Stomach (tissue), 19 donors: ENCODE measurements at places on chromosomes 3 and 15. TPM values are rescaled to one million over a fixed set of nuclear protein-coding genes. Genes with fewer than 3 reads are reported as not detected.

- H3K4me3 ChIP-seq = no peak overlapping the region
- H3K36me3 ChIP-seq = no peaks in the 10 kb centered on the region
- no peak for DNase-seq
- no peak overlapping the region for H3K27ac ChIP-seq
- no peaks in the 10 kb centered on the region for H3K27me3 ChIP-seq
- no peaks in the 10 kb centered on the region for H3K4me1 ChIP-seq
These were observed 79.5 kb upstream of the ZNF385D start for GRCh38 chr3:21830541-21830940.

DNA sequence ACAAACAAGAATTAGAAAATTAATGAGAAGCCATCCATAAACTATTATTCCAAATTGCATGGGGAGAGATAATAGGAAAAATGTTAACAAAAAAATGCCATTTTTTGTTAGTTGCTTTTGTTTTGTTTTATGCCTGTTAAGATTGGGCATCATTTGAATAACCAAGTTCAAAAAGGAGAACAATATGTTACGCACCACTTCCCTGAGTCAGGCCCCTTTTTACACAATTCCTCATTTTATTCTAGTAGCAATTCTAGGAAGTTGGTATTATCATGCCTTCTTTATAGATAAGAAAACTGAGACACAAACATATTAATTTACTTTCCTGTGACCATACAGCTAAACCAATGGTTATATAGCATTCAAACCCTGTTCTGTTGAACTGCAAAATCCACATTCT lies 736.9 kb upstream of the CCDC54 start:
- H3K27ac ChIP-seq = no peak overlapping the region
- no peaks in the 10 kb centered on the region for H3K36me3 ChIP-seq
- no peaks in the 10 kb centered on the region for H3K4me1 ChIP-seq
- H3K27me3 ChIP-seq = no peaks in the 10 kb centered on the region
- DNase-seq = no peak
- no peak overlapping the region for H3K4me3 ChIP-seq

GRCh38 chr3:14042680-14043079 lies 82.0 kb downstream of the CHCHD4 start:
- H3K36me3 ChIP-seq = no peaks in the 10 kb centered on the region
- no peak overlapping the region for H3K27ac ChIP-seq
- no peak overlapping the region for H3K4me3 ChIP-seq
- no peaks in the 10 kb centered on the region for H3K4me1 ChIP-seq
- no peaks in the 10 kb centered on the region for H3K27me3 ChIP-seq

- no peaks in the 10 kb centered on the region for H3K27me3 ChIP-seq
- no peak overlapping the region for H3K27ac ChIP-seq
- H3K4me3 ChIP-seq = no peak overlapping the region
- no peaks in the 10 kb centered on the region for H3K36me3 ChIP-seq
These were observed 27.7 kb downstream of the SCG3 start for GRCh38 chr15:51709031-51709430.

GRCh38 chr3:183563536-183563874 lies 8.0 kb upstream of the KLHL6 start:
- no peak overlapping the region for H3K27ac ChIP-seq
- no peaks in the 10 kb centered on the region for H3K36me3 ChIP-seq
- peaks cover 17% of the 10 kb centered on the region for H3K4me1 ChIP-seq
- no peaks in the 10 kb centered on the region for H3K27me3 ChIP-seq

DNA sequence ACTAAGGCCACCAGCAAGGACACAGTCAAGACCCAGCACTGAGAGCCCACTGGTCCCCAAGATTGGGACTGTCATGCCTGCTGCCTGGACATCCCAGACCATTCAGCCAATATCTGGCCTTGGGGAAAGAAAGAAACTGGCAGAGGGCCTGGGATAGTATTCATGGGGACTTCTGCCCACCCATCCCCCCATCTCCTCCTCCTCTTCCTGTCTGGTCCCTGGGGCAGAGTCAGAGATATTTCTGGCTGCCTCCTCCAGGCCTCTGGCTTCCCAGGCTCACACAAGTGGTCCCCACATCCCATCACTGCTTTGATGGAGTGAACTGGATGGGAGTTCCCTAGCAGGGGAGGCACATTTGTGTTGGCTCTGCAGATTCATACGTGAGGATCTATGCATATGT lies 4.2 kb upstream of the RASL12 start:
- H3K4me3 ChIP-seq = no peak overlapping the region
- no peaks in the 10 kb centered on the region for H3K36me3 ChIP-seq
- DNase-seq = peak; percentile 79
- H3K27me3 ChIP-seq = peaks cover 29% of the 10 kb centered on the region

Gene HESX1
- total RNA-seq = not detected

DNA sequence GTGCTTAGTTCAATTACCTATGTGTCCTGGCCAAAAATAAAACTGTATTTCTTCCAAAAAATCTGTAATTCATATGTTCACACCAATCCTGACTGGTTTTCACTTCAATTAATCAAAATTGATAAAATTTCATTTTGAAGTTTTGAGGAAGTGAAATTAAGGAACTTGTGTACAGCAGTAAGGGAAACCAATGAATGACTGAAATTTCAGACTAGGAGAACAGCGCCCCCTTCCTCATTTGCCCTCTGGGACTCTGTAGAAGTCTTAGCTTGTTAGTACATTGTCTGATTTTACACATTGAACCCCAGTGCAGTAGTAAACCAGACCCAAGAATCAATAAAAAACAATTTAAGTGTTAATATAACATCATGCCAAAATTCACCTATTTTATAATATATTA lies 495.3 kb upstream of the AGTR1 start:
- no peak for DNase-seq
- H3K4me3 ChIP-seq = no peak overlapping the region
- H3K4me1 ChIP-seq = no peaks in the 10 kb centered on the region
- H3K27me3 ChIP-seq = no peaks in the 10 kb centered on the region

Gene GHSR
- total RNA-seq = not detected

DNA sequence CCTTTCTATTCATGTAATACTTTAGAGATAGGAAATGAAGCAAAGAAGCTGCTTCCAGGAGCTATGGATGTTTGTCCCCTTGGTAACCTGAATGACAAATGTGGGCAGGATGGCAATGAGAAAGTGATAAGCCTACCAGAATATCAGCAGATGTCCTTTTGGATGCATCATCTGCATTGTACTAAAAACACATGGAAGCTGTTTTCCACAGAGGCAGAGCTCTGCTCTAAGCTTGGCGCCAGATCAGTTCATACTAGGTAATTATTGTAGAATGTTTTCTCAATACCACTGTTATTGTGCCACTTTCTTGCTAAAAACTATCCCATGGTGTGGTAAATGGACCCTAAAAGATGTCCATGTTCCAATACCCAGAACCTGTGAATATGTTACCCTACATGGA lies 100.2 kb downstream of the DTWD1 start:
- no peaks in the 10 kb centered on the region for H3K36me3 ChIP-seq
- H3K27ac ChIP-seq = no peak overlapping the region
- H3K4me1 ChIP-seq = no peaks in the 10 kb centered on the region
- DNase-seq = no peak

Gene CLDN18
- 1.4 TPM for total RNA-seq

DNA sequence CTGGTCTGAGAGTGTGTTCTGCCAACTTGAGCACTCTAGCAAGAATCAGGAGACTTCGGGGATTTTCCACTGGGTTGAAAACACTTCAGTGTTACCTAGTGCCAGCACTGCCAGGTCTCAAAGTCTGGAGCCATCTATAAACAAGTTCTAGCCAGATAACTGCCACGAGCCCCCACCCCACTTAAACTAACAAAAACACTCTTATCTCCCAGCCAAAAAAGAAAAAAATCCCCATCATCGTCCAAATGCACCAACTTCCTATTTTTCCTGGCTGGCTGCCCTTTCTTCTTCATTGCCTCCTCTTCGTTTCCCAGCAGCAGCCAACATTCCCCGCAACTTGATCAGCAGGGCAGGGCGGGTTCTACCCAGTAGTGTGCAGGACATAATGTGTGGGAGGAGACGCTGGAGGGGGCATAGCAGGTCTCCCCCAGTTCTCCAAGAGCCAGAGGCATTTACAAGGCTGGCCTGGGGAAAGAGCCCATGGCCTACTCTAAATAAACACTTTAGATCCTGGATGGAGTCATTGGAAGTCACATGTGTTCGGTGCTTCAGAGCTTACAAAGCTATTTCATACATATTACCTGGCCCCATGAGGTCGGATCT lies 29.5 kb downstream of the C2CD4B start:
- peaks cover 10% of the 10 kb centered on the region for H3K4me1 ChIP-seq
- no peaks in the 10 kb centered on the region for H3K36me3 ChIP-seq
- peak; percentile 50 for DNase-seq

Gene GOLGA8H
- not detected for total RNA-seq

DNA sequence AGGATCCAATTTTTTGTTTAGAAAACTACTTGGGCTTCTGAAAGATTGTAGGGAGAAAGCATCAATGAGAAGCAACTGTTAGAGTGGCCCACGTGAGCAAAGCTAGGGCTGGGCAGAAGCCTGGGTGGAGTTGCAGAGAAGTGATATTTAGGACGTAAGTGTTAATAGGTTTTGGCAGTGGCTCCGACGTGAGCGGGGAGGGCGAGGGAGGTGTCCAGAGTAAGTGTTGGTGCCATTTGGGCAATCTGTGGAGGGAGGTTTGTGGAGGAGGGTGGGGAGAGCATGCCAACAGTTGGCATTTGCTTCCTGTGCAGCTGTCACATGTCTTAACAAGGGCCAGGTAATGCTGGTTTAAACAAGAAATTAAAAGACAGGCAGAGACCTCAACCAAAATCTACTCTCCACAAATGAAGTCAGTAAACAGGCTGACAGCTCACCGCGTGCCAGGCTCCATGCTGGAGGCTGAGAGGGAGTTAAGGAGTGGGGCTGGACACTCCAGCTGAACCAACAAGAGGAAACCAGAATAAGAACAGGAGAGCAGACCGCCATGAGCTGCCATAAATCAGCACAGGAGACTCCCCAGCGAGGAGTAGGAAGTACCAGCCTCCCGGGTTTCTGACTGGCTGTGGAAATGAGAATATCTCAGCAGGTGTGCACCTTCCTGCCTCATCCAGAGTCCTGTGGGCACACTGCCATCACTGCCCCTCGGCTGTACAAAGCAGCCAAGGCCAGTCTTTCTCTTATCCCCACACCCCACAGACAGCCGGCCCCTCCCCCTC lies 232.6 kb downstream of the ABHD5 start:
- H3K27me3 ChIP-seq = peaks cover 52% of the 10 kb centered on the region
- no peak overlapping the region for H3K27ac ChIP-seq
- DNase-seq = no peak
- H3K36me3 ChIP-seq = no peaks in the 10 kb centered on the region

Gene CPLX3
- total RNA-seq = not detected

DNA sequence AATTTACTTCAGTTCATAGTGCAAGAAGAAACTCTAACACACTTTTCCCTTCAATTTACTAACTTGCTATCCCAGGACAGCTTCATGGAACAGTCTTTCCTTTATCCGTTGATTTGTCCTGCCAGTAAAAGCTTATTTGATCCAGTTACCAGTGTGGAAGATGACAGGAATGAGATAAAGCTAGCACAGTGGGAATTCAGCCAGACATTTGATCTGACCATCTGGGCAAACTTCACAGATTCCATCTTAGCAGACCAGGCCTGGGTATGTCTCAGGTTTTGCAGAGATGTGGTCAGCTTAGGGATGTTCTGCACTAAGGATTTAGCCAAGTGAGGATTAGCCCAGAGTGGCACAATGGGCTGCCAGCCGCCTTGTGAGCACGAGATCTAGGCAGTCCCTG lies 19.7 kb downstream of the CEMIP start:
- no peak for DNase-seq
- no peaks in the 10 kb centered on the region for H3K36me3 ChIP-seq
- peaks cover 33% of the 10 kb centered on the region for H3K27me3 ChIP-seq
- H3K4me1 ChIP-seq = peaks cover 11% of the 10 kb centered on the region

GRCh38 chr3:186110975-186111974 lies 2.4 kb upstream of the ETV5 start:
- DNase-seq = no peak
- H3K27ac ChIP-seq = no peak overlapping the region
- no peaks in the 10 kb centered on the region for H3K27me3 ChIP-seq
- peaks cover 28% of the 10 kb centered on the region for H3K4me1 ChIP-seq
- no peaks in the 10 kb centered on the region for H3K36me3 ChIP-seq

GRCh38 chr3:178381971-178382448 lies 154.2 kb upstream of the KCNMB2 start:
- no peaks in the 10 kb centered on the region for H3K36me3 ChIP-seq
- peaks cover 18% of the 10 kb centered on the region for H3K4me1 ChIP-seq
- no peak overlapping the region for H3K27ac ChIP-seq
- no peak for DNase-seq

- DNase-seq = no peak
- no peaks in the 10 kb centered on the region for H3K27me3 ChIP-seq
- no peak overlapping the region for H3K4me3 ChIP-seq
- peaks cover 41% of the 10 kb centered on the region for H3K36me3 ChIP-seq
- H3K4me1 ChIP-seq = peaks cover 25% of the 10 kb centered on the region
These were observed 17.1 kb upstream of the JMJD7 start for GRCh38 chr15:41810651-41811431.

DNA sequence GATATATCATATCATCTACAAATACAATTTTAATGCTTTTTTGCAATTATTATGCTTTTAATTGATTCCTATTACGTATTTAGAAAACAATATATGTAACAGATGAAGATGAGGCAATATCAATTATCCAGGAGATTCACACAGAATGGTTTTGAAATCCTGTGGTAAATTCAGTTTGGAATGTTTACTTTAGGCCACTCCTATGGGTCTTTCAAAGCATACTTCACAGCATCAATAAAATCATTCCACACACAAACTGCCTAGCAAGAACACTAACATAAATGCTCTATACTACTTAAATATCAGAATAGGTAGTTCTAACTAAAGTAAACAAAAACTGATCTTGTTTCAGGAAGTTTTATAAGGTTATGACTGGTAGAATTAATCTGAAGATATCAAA lies 90.5 kb downstream of the FAM227B start:
- no peak for DNase-seq

DNA sequence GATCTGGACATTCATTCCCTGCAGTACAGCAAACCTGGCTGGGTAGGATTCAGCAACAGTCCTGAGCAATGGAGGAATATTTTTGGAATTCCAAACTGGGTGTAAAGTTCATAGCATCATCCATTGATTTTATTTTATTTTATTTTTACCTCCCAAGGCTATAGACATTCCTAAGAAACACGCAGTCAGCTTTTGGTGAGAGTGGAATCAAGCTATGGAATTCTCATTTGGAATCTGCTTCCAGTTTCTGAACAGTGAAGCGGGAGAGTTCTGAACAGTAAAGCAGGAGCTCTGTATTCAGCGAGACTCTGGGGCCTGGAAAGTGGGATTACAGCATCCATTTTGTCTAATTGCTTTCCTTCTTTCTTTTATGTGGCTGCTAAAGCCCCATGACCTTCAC lies 1.4 kb upstream of the PDZRN3 start:
- H3K4me1 ChIP-seq = peaks cover 55% of the 10 kb centered on the region
- H3K4me3 ChIP-seq = peak overlapping the region; percentile 64
- no peaks in the 10 kb centered on the region for H3K36me3 ChIP-seq
- H3K27me3 ChIP-seq = peaks cover 17% of the 10 kb centered on the region
- no peak for DNase-seq
- H3K27ac ChIP-seq = no peak overlapping the region

- peak; percentile 73 for DNase-seq
- H3K27me3 ChIP-seq = no peaks in the 10 kb centered on the region
- H3K27ac ChIP-seq = no peak overlapping the region
- no peak overlapping the region for H3K4me3 ChIP-seq
These were observed 33.7 kb downstream of the FBLN2 start for GRCh38 chr3:13582366-13583250.

GRCh38 chr3:41199866-41200668 lies 762 bp downstream of the CTNNB1 start:
- H3K36me3 ChIP-seq = no peaks in the 10 kb centered on the region
- no peaks in the 10 kb centered on the region for H3K27me3 ChIP-seq
- peak overlapping the region; percentile 93 for H3K4me3 ChIP-seq
- H3K4me1 ChIP-seq = peaks cover 48% of the 10 kb centered on the region
- peak overlapping the region; percentile 96 for H3K27ac ChIP-seq
